SJSA1 (cell line): ENCODE measurements at places on chromosomes 4 and X.
A peak's percentile ranks its signal among the peaks of the same experiment; 100 is the strongest.

GRCh38 chrX:46713672-46714490, 45.0 kb downstream of the SLC9A7 start:
- DNase-seq = no peak

DNA sequence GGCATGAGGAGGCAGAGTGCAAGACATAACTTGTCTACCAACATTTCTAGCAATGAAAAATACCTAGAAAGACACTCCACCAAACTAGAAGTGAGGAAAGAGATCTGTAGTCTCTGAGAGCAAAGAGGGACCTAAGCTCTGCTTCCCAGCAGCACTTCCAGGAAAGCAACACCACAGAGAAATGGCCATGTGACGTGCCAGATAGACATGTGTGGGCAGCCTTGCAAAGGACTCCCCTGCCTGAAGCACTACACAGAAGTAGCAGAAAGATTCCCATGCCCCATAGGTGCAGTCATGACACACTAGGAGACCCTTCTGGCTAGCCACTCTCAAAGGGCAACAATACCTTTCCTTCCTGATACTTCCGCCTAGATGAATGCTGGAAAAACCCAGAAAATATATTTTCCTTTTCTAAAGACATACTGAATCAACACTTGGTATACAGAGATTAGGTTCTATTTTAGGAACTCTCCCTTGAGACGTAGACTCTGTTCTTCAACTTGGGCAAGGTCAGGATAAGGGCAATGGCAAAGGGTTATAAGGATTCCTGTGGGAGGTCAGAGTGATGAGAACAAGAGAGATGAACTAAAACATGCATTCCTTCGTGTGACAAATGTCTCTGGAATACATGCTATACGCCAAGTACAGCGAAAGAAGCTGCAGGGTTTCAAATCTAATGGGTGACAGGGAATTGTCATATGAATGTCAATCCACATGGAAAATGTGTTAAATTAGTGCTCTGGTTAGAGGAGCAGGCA, 187.5 kb upstream of the ETNPPL start:
- peak; percentile 29 for DNase-seq

- DNase-seq = no peak
Observed at GRCh38 chr4:167614866-167615265, 380.6 kb upstream of the SPOCK3 start.

GRCh38 chr4:111855308-111855707, 289.9 kb upstream of the FAM241A start:
- DNase-seq = no peak

- DNase-seq = no peak
Observed at GRCh38 chrX:113545040-113545439, 704.4 kb upstream of the AMOT start.

- no peak for DNase-seq
Observed at GRCh38 chrX:48965959-48966358, 5.7 kb downstream of the KCND1 start.

DNA sequence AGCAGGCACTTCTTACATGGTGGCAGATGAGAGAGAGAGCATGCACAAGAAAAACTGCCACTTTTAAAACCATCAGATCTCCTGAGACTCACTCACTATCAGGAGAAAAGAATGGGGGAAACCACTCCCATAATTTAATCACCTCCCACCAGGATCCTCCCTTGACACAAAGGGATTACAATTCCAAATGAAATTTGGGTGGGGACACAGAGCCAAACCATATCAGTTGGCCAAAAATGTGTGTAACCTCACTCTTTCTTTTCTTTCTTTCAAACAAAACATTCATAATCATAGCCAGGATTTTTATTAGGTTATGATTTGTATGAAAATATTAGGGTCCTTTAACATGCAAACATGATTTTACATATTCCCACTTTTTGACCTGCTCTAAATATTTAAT, 222.1 kb downstream of the PCDH18 start:
- peak; percentile 41 for DNase-seq

DNA sequence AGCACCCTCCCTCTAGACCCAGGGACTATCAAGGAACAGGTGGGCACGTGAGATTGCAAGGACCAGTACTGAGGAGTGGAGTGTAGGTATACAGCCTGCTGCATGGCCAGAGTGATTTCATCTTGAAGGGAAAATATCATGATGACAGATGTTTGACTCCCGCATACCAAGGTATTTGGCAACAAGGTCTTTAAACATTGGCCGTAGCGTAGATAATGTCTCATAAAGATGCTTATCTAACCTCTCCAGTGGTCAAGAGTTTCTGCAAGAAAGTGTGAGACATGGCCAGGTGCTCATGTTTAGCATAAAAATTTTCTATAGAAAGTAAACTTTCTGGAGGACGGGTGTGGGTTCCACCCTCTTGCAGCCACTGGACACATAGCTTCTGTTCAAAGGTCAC, 18.7 kb upstream of the ZNF630 start:
- DNase-seq = no peak

GRCh38 chr4:20193141-20193936, 58.4 kb upstream of the SLIT2 start:
- DNase-seq = peak; percentile 73

DNA sequence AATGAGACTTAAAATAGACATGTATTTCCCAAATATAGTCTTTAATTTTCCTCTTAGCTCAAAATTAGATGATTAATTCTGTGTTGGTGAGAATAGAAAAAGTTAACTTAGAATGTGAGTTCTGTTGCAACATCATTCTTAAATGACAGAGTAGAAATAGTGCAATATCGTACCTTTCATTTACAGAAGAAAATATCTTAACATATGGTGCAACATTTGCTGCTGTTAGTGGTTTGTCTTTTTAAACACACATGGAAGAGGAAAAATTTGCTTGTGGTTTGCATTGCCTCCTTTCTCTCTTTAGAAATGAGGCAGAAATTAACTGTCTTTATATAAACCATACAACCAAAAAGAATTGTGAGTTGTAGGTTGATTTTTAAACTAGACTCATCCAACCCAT, 39.3 kb upstream of the FHDC1 start:
- no peak for DNase-seq

- DNase-seq = no peak
Observed at GRCh38 chr4:7121866-7122653, 54.2 kb upstream of the GRPEL1 start.

DNA sequence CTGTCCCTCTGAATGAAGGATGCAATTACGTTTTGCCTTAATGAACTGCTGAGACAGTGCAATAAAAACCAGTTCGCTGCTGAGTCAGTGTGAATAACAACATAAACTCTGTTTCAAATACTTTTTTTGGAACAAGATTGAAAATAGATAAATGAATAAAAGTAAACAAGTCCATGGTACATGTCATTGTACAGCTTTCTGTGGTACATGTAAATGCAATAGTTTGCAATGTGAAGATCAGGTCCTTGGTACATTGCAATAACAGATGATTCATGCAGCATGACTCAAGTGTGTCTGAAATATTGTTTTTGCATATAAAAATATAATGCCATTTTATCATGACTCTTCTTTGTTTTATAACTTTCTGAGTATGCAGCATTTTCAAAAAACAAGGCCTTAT, 193.4 kb upstream of the PACRGL start:
- DNase-seq = peak; percentile 61

GRCh38 chr4:113476800-113477199, 284.7 kb downstream of the CAMK2D start:
- no peak for DNase-seq

DNA sequence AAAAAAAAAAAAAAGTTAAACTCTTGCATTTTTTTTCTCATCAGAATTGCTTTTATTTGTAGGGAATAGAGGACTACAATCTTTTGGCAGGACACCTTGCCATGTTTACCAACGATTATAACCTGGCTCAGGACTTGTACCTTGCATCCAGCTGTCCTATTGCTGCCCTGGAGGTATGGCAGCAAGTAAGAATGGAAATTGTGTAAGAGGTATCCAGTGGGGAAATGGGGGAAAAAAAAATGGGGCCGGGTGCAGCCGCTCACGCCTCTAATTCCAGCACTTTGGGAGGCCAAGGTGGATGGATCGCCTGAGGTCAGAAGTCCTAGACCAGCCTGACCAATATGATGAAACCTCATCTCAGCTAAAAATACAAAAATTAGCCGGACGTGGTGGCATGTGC, 49.8 kb downstream of the WDR19 start:
- no peak for DNase-seq

GRCh38 chrX:15472531-15472930, 20.6 kb downstream of the PIR start:
- no peak for DNase-seq

DNA sequence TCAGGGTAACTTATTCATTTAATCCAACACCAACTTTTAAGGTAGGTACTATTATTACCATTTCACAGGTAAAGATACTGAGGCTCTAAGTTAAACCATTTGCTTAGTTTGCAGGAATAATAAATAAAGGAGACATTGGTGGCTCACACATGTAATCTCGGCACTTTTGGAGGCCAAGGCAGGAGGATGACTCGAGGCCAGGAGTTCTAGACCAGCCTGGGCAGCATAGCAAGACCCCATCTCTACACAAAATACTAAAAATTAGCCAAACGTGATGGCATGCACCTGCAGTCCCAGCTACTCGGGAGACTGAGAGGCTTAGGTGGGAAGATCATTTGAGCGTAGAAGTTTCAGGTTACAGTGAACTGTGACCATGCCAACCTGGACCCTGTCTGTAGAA, 37.7 kb downstream of the SULT1E1 start:
- DNase-seq = no peak

DNA sequence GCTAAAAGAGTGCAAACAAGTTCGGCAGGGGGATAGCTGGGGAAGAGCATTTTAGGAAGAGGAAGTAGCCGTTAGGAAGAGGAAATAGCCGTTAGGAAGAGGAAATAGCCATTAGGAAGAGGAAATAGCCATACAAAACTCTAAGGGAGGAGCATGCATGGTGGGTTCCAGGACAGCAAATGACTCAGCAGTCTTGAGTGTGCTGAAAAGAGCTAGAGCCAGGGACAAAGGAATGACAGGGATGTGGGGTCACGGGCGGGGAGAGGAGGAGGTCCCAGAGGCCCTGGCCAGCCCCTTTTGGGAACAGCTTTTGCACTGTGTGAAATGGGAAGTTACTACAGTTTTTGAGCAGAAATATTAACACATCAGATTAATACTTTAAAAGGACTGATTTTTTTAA, 882.6 kb downstream of the TRIML1 start:
- no peak for DNase-seq

GRCh38 chrX:121987835-121988234, 940.4 kb downstream of the GLUD2 start:
- no peak for DNase-seq

DNA sequence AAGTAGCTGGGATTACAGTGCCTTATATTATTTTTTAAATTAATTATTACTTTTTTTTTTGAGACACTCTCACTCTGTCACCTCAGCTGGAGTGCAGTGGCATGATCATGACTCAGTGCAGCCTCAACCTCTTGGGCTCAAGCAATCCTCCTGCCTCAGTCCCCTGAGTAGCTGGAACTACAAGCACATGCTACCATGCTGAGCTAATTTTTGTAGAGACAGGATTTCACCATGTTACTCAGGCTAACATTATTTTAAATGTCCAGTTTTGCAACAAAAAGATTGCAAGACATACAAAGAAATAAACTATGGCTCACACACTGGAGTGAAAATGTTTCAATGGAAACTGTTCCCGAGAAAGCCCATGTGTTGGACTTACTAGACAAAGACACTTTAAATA, 59.2 kb downstream of the MND1 start:
- DNase-seq = no peak

GRCh38 chr4:79661196-79661595, 253.2 kb upstream of the GK2 start:
- no peak for DNase-seq

DNA sequence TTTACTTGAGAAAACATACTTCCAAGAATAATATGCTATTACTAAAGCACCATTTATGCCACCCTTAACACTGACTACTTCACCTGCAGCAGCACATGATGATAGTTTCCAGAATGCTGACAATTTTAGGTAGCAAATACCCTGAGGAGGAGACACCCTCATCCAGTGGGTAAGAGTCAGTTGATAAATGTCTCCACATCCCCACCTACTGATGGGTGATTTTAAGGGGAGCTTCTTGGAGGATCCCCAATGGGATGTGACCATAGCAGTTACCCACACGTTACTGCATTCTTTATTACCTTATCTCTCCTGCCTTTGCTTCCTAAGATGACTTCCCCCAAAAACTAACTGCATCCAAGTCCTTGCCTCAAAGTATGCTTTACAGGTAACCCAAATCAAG, 131.2 kb upstream of the SMARCAD1 start:
- no peak for DNase-seq

DNA sequence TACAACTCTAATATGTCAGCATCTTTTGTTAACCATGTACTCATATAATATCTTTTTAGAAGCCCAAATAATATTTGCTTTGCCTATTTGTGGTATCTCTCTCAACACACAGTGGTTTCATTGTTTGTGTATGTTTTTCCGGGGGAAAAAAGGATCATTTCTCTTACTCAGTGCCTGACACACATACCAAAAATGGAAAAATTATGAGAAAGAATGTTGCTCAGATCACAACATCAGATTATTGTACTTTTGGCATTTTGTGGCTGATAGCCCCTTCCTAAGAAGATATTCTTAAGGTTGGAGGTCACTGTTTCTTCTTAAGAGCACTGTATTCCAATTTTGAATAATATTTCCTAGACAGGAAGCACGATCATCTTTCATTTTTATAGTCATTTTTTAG, 93.6 kb downstream of the PDLIM5 start:
- peak; percentile 77 for DNase-seq
